RWPE1 (cell line): ENCODE measurements at places on chromosomes 7 and 10.

DNA sequence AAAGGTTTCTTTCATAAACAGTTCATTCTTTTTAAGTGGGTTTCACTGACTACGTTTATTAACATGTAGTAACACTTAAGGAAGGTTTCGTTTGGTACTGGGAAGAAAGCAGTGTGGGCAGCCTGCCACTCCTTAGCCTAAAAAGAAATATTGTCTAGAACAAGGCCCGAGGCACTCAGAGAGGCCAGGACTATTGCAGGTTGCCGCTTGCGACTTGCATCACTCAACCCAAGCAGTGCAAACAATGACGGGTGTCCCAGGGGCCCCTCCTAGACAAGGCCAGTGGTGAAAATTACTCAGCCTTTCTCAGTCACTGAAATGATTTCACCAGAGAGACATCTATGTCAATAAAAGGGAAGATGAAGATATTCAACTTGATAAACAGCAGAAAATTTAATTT lies 243.9 kb downstream of the SNX13 start:
- peak; percentile 91 for DNase-seq

DNA sequence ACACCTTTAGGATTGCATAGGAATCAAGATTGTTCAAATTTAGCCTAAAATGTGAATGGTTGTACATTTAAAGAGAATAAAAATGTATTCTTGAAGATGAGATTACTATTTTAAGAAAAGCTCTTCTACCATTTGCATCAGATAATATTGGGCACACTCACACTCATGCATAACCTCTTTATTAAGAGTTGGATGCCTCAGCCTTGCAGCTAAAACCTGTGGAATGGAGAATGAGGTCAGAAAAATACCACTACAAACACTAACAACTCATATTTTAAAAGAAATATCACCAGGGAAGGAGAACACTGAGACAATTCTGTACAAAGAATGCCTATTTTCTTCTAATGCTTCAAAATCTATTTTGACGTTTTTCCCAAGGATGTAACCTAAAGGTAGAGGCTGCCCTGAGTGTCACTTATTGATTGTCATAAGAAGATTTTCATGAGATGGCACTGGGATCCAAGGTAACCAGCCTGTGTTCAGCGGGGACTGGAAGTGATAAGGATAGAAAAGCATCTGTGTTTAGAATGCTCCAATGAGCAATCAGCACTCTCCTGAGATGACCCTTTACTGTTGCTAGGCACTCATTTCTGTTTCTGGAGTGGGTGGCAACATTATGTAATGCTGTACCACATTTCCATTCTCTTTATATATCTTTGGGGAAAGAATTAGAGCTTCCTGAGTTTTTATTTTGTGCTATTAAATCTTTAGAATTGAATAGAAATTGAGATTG lies 26.6 kb downstream of the REEP3 start:
- DNase-seq, result no peak

- peak; percentile 4 for DNase-seq
Measured at GRCh38 chr7:14836571-14837189, 65.9 kb downstream of the DGKB start.

DNA sequence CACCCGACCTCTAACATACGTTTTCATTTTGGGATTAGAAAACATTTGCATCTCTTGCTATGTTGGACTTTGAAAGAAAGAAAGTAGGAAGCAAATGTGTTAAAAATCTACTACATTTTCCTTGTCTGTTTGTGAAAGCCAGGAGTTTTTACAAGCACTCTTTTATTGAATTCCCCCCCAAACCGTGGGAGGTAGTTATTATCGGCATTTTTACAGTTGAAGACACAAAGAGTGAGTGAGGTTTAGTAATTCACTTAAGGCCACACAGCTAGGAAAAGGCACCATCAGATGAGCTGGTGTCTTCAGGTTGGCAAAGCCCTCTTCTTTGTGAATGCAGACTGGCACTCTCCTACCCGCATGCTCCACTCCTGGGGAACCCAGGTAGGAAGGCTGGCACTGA lies 23.5 kb upstream of the SFMBT2 start:
- DNase-seq, result no peak
